ENCODE measurements at places on chromosomes 7 and 10. TPM values are rescaled to one million over a fixed set of nuclear protein-coding genes. Genes with fewer than 3 reads are reported as not detected.

DNA sequence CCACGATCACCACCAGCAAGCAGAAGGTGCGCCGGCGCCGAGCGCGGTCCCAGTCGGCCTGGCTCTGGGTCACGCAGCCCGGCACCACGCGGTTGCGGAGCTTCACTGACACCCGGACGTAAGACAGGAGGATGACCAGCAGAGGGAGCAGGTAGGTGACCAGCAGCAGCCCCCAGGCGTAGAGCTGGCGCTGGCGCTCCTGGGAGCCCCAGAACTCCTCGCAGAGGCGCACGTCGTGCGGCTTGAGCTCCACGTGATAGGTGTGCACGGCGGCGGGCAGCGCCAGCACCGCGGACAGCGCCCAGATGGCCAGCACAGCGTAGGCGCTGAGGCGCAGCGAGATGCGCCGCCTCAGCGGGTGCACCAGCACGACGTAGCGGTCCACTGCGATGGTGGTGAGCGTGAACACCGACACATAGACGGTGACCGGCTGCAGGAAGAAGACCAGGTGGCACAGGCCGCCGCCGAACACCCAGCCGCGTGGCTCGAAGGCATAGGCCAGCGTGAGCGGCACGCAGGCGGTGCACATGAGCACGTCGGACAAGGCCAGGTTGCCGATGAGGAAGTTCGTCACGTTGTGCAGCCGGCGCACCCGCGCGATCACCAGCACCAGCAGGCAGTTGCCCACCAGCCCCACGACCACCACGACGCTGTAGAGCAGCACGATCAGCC, 920 bp downstream of the PRLHR start:
- no peak overlapping the region for H3K4me3 ChIP-seq
- H3K27me3 ChIP-seq, result peaks cover 59% of the 10 kb centered on the region
- H3K27ac ChIP-seq, result no peak overlapping the region
- peaks cover 27% of the 10 kb centered on the region for H3K4me1 ChIP-seq
- no peak for DNase-seq

DNA sequence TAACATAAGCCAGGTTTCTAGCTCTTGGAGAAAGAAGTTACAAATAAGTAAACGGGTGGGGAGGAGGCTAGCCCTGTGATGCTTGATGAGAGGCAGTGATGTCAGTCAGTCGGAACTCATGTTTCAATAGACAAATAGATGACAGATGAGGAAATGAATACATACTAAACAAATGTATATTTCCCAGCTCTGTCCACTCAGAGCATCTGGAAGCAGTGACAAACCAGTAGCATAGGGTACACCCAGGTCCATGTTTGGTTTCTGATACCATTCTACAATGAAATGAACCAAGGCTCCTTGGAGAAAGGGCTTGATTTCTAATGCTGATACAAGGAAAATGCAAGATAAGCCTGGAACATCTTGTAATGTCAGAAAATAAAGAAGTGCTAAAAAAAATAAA, 30.6 kb downstream of the PODXL start:
- peaks cover 2% of the 10 kb centered on the region for H3K36me3 ChIP-seq
- H3K4me3 ChIP-seq, result no peak overlapping the region
- H3K27me3 ChIP-seq, result no peaks in the 10 kb centered on the region
- DNase-seq, result no peak
- peaks cover 11% of the 10 kb centered on the region for H3K4me1 ChIP-seq

Gene NPTX2
- polyA plus RNA-seq, result 46.6 TPM

DNA sequence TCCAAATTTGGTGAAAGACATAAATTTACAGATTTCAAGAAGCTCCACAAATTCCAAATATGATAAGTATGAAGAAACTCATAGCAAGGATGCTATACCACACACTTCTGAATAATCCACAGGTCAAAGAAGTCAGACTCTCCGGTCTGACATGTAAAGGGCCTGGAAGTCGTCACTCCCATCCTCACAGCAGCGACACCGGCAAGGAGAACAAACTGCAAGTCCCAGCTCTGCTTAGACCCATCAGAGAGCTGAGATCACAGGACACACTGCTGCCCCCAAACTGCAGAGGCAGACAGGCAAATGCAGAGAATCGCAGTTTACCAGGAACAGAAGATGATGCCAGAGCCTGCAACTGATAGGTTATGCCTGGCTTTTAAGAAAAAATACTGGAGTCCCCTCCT, 62.0 kb downstream of the AMZ1 start:
- H3K4me1 ChIP-seq, result no peaks in the 10 kb centered on the region
- DNase-seq, result no peak
- no peaks in the 10 kb centered on the region for H3K27me3 ChIP-seq
- H3K27ac ChIP-seq, result no peak overlapping the region
- H3K4me3 ChIP-seq, result no peak overlapping the region

DNA sequence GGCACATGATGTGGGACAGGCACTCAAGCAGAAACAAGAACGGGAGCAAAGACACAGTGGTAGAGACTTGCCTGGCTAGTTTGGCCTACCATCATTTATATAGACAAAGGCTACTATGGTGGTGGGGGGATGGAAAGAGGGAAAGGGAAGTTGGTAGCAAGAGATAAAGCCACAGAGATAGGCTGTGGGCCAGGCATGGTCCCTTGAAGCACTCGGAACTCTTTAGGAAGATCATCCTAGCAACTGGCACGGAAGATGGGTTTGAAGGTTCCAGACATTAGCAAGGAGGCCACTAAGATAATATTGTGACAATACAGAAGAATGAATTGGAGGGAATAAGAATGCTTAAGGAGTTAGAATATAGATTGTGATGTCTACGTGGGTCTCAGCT, 319.6 kb downstream of the ELMO1 start:
- no peak overlapping the region for H3K27ac ChIP-seq
- no peak for DNase-seq
- H3K4me3 ChIP-seq, result no peak overlapping the region

GRCh38 chr7:80218723-80219122, 84.1 kb downstream of the GNAI1 start:
- no peak overlapping the region for H3K27ac ChIP-seq
- H3K4me1 ChIP-seq, result no peaks in the 10 kb centered on the region
- H3K27me3 ChIP-seq, result no peaks in the 10 kb centered on the region
- no peaks in the 10 kb centered on the region for H3K36me3 ChIP-seq

Data from spinal cord (tissue), 10 donors.